ENCODE measurements at places on chromosomes 16 and 17. TPM values are rescaled to one million over a fixed set of nuclear protein-coding genes. Genes with fewer than 3 reads are reported as not detected.

ZNF207 gene
- polyA plus RNA-seq, result 219 TPM

NPW gene
- polyA plus RNA-seq, result 0.94 TPM

YBX2 gene
- polyA plus RNA-seq, result not detected

CRHR1 gene
- polyA plus RNA-seq, result not detected

TM4SF5 gene
- not detected for polyA plus RNA-seq

CDH13 gene
- 54.8 TPM for polyA plus RNA-seq

MT1H gene
- polyA plus RNA-seq, result not detected

RSKR gene
- polyA plus RNA-seq, result 4.6 TPM

SRL gene
- polyA plus RNA-seq, result 0.05 TPM

MT1G gene
- not detected for polyA plus RNA-seq

MT1F gene
- 0.35 TPM for polyA plus RNA-seq

Data from AG04450 (cell line).